Activated CD8-positive, alpha-beta memory T cell treated with anti-CD3 and anti-CD28 coated beads for 24 hours (primary cell): ENCODE measurements at places on chromosomes 12 and 14.

DNA sequence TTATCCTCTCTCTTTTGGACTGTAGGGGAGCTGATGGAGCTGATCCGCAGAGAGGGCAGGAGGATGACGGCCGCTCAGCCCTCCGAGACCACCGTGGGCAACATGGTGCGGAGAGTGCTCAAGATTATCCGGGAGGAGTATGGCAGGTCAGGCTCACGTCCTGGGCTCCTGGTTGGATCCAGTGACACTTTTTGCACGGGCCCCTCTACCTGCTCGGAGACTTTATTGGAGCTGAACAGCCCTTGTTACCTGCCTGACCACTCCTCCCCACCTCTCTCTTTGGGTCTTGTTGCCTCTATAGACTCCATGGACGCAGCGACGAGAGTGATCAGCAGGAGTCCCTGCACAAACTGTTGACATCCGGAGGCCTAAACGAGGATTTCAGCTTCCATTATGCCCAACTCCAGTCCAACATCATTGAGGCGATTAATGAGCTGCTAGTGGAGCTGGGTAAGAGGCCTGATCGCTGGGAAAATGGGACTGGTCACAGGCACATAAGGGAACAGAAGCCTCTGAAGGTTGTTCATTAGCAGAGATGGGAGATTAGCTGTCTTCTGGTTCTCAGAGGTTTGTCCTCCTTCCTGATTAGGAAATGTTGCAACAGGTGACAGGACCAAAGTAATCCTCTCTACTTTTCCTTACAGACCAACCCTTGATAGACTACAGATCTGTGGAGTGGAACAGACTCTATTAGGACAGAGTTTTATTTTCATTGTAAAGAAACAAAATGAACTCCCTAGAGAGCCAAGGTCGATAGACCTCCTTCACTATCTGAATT lies 718 bp downstream of the EIF2B2 start:
- DNase-seq, result no peak

- DNase-seq, result no peak
Observed at GRCh38 chr12:109134186-109134917, 18.0 kb downstream of the ACACB start.

- no peak for DNase-seq
Observed at GRCh38 chr12:43309959-43310358, 242.0 kb downstream of the ADAMTS20 start.

DNA sequence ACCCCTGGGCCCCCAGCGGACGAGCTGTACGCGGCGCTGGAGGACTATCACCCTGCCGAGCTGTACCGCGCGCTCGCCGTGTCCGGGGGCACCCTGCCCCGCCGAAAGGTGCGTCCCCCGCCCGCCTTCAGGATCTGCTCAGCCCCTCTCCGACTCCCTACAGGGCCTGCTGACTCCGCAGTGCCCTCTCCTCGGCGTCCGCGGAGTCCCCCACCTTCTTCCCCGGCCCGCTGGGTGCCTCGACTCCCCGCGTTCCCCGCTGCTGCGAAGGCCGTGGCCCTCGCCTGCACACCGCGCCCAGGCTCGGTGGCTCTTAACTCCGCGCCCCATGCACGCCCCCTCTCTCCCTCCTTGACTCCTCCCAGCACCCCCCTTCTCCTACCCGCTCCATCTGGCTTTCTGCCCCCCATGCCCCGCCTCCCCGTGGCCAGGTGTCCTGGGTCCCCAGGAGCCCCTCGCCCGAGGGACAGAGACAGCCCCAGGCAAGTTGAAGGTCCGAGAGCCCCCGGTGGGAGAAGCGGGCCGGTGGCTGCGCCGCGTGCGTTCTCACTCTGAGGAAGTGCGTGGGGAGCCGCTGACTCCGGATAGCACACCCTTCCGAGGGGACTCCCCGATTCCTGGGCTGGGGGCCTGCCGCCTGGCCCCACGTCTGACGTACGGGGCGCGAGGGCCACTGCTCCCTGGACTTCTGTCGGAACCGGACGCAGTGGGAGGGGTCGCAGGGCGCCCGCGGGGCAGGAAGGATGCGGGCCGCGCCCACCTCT lies 594 bp downstream of the TAMALIN start:
- peak; percentile 83 for DNase-seq

DNA sequence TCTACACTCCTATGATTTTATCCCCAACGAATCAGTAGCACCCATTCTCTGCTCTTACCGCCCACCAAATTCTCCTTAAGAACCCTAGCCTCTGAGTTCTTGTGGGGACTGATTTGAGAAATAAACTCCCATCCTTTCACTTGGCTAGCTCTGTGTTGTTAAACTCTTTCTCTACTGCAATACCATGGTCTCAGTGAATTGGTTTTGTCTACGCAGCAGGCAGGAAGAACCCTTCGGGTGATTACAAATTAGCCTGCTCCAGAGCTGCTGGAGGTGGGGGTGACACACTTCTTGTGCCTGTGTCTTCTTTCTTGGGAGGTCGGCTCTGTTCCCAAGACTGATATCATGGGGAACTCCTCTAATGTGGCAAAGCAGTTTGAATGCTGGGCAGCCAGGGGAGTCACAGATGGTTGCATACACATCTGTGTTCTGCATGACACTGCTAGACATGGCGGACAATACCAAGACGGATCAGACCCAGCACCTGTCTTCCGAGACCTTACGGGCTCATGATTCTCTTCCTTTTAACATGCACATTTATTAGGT lies 1.6 kb upstream of the C1S start:
- DNase-seq, result no peak

GRCh38 chr14:53043027-53043581 lies 92.3 kb upstream of the FERMT2 start:
- DNase-seq, result no peak

DNA sequence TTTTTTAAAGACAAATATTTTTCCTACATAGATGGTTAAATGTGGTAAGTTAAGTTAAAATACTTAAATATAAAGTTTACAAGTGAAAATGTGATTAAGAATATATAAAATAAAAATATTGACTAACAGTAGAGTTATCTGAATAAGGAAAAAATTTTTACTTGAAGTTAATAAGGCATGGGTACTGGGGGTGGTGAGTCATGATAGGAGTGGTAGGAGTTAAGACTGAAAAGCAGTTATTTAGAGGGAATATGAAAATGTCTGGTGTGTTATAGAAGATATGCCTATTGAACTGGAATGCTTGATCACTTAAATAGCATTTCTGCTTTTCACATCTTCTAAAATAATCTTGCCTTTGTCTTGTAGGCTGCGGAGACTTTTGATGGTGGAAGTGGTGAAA lies 68.7 kb downstream of the CCDC91 start:
- DNase-seq, result no peak

DNA sequence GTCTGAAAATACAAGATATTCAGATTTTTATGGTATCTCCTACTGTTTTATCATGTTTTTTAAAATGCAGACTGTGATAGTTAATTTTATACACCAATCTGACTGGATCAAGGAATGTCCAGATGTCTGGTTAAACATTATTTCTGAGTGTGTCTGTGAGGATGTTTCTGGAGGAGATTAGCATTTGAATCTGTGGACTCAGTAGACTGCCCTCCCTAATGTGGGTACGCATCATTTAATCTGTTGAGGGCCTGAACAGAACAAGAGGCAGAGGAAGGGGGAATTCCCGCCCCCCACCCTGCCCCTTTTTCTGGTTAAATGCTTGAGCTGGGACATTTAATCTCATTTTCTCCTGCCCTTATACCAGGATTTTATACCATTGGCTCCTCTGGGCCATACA lies 72.1 kb downstream of the AVPR1A start:
- DNase-seq, result no peak

DNA sequence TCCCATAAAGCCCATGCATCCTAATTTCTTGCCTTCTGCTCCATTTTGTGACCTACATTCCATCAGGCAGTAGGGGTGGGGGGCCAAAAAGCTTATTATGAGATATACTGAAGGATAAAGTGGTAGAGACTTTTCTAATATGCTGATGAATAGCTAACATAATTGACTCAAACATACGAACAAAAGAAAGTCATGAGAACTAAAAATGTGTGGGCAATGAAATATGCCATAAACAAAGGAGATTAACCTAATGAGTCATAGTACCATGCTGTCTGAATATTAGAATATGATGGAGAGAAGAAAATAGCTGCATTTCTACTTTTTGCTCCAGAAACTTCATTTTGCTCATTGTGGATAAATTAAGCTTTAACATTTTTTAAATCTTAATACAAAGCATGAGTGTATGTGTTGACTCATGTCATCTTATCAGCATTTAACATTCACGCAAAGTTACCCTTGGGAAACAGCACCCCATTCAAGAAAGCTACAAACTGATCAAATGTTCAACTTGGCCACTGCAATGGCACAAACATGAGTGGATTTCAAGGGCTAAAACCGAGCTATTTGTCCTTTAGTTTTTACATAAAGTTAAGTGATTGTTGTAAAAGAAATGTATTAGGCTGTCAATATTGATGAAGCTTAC lies 64.0 kb upstream of the DIO2 start:
- no peak for DNase-seq

GRCh38 chr12:43636725-43637463 lies 84.9 kb upstream of the ADAMTS20 start:
- DNase-seq, result no peak

DNA sequence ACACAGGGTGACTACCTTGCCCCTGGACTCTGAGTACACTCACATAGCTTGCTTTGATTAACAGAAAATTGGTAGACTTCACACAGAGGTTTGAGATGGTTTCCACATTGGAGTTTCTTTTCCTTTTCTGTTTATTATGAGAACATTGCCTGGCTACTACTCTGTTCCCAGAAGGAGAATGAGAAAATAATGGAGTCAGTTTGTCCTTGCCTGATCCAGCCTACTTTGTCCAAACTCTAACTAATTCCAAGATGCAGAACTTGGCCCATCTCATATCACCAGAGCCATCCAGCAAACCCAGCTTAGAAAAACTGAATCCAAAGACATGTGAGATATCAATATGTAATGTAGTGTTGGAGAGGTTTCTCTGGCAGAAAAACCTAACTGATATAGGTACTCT lies 20.4 kb downstream of the TAS2R50 start:
- DNase-seq, result no peak

DNA sequence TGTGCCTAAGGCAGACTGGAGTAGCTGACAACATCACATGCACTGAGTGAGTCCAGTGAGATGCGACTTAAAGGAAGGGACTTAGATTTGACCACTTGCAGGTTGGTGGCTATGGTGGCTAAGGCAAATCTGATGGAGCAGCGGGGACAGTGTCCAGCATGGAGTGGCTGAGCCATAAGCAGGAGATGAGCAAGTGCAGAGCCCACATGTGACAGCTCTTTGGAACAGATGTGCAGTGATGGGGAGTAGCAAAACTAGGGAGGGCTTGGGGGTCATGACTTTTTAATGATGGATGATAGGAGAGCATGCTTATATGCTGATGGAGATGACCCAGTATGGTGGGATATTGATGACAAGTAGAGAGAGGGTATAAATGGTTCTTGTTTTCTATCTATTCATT lies 80.2 kb downstream of the PELI2 start:
- DNase-seq, result no peak

GRCh38 chr14:93135399-93135798 lies 19.7 kb upstream of the ITPK1 start:
- no peak for DNase-seq

DNA sequence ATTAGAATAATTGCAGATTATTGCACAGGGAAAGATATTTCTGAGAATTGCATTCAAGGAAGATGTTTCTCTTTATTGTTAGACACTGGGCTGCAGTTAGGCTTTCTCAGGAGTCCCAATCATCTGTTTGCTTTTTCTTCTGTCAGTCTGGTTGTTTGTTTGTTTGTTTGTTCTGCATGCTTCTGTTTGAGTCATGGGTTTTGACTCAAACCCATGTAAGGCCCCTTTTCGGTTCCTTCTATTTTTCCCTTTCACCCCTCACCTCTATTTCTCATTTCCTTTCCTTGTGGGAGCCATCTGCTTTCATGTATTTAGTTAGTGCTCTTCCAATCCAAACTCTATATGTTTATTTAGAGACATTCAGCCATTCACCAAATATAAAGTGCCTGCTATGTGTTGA lies 25.1 kb upstream of the CISTR start:
- DNase-seq, result no peak

DNA sequence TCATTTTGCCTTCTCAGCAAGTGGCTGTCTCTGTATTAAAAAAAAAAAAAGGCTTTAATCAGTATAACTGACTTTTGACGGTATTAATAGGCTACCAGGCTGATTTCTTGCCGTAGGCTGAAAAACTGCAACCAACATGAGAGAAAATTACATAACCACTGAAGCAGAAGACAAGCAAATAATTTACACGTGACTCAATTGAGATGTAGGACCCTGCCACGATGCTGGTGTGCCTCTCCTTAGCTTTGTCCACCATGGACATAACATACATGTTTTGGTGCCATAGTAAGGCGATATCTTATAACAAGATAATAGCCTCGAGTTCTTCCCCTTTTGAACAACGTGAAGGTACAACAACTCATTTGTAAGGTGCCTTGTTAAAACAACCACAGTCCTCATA lies 88.7 kb upstream of the GRIP1 start:
- no peak for DNase-seq

DNA sequence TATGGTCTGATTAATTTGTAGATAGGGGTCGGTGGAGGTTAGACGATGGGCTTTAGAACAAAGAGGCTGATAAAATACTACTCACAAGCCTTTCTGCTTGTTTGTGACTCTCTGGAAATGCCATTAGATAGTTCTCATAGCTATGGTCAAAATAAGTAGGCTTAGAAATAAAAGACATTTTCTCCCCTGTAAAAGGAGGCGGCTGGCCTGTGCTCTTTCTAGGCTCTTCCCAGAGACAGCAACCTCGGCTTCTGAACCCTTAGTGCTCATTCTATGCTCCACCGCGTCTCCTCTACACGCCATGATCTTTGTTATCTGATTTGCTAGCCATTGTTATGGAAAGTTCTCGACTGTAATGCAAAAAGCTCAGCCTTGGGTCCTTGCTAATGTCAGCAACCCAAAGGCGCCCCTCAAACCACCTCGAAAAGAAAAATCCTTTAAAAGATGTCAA lies 64.5 kb downstream of the CRADD start:
- DNase-seq, result no peak

DNA sequence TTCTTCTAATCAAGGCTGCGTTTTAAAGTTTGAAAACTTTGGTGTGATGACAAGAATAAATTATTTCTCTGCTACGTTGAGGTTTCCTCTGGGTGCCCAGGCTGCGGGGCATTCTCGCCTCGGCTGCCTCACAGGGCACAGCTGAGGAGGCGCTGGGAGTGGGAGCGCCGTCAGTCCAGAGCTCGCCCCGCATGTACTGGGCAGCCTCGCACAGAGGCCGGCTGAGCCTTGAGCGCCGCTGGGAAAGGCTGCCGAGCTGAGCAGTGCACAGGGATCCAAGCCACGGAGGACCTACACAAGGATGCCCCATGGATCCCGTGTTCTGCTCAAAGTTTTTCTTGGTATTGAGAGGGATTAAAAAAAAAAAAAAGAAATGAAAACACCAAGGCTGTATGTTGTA lies 11.6 kb downstream of the RFX4 start:
- DNase-seq, result no peak

DNA sequence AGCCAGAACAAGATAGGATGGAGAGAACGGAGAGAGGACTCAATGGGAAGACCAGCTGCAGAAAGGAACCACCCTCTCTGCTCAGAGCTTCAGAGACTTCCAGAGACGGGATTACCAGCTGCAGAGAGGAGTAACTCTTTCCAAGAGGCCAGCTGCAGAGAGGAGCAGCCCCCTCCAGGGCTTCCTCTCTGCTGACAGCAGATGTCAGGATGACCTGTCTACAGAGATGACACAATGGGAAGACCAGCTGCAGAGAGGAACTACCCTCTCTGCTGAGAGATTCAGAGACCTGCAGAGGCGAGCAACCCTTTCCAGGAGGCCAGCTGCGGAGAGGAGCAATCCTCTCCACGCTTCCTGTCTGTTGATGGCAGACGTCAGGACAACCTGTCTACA lies 61.8 kb downstream of the KLRG1 start:
- no peak for DNase-seq
